ELF-1 (cell line): ENCODE measurements at places on chromosomes 16 and 17.
A peak's percentile ranks its signal among the peaks of the same experiment; 100 is the strongest.

DNA sequence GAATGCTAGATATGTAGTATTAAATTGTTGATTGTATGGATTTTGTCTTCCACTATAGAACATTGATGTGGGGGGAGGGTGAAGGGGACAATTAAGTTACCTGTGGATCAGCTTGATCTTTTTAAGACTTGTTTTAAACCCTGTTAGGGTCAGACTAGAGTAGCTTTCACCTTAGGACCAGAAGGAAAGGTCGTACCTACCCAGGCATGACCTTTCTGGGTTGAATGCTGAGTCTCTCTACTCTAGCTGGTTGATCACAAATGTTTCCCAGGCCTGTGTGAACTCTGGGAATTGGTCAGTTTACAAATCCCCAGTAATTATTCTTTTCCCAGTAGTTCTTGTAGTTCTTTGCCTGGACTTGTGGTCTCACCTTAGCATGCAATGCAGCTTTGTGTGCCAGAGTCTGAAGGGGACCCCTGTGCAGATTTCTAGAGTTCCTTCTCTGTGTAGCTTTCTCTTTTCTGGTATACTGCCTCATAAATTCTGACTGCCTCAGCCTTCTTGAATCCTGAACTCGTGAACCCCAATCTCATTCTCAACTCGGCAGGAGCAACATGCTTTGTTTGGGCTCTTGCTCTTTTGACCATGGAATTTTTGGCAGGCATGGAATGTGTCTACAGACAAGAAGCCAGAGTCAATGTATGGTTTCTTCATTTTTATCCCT, 54.1 kb downstream of the VMP1 start:
- DNase-seq = peak; percentile 36

DNA sequence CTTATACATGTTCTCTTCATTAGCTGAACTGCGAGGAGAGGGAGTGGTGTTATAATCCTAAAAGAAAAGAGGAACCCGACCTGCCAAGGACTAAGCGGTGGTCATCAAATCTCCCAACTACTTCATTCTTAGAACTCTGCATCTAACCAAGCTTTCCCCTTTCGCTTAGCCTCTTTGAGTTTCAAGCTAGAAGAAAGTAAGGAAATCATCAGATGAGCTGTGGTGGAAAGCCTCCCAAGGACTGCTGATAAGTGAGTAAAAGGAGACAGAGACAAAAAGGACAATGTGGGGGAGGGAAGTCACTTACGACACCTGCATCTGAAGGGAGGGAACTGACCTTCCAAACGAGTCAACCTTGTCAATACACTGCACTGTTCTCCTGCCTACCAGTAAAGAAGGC, 121.3 kb downstream of the TRIM37 start:
- DNase-seq = no peak

DNA sequence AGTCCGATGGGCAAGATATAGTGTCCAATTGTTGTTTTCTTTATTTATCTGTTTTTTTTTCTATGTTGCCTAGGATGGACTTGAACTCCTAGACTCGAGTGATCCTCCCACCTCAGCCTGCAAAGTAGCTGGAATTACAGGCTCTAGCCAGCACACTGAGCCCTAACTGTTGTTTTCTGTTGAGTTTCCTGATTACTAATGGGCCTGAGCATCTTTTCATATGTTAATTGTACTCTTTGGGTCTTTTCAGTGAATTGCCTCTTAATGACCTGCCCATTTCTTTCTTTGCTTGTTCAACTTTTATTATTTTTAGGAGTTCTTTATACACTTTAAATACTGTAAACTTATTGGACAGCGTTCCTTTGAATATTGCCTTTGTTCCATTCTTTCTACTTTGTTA, 213.0 kb downstream of the HS3ST3B1 start:
- DNase-seq = peak; percentile 47

DNA sequence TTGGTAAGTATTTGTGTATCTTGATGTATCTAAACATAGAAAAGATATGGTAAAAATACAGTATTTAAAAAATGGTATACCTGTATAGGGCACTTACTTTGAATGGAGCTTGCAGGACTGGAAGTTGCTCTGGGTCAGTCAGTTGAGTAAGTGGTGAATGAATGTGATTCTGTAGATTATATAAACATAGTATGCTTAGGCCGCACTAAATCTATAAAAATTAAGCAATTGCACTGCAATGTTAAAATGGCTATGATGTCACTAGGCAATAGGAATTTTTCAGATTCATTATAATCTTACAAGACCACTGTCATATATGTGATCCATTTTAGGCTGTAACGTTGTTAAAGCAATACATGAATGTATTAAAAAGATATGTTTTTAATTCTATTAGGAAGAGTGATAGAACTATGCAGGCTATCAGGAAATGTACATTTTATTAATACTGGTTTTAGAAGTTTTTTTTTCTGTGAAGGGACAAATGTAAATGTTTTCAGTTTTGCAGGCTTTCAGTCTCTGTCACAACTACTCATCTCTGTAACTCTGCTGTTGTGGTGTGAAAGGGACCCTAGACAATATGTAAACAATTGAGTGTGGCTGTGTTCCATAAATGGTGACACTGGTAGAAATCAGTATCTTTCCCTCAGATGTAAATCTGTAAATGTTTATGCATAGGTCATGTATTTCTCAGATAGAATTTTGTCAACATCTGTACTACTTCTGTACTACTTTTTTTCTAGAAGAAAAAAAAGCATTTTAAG, 10.5 kb downstream of the CBFB start:
- no peak for DNase-seq

DNA sequence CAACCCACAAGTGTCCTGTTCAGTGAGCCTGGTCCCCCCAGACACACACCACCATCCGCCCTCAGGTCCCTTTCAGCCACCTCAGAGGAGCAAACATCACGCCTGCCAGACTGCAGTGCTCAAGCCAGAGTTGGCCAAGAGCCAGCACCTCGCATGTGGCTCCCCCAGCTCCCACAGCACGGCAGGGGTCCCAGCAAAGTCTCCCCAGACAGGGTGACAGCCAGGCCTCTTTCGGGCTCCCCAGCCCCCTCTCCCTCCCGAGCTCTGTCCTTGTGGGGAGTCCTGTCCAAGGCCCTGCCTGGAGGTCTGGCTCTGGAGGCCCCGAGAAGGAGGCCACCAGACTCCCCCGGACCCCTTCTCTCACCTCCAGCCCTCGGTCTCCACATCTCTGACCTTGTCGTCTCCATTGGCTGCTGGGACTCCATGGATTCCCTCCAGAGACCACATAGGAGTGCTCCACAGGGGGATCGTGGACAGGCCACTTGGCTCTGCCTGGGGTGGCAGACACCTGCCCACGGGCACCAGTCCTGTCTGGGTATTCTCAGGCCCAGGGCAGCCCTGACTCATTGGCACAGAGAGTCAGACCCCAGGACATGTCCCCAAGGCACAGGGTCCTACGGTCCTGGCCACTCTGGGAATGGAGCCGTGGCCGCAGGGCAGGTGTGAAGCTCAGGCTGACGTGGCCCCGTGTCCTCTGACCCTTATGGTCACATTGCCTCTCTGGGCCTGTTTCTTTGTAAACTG, 1.8 kb upstream of the MYADML2 start:
- no peak for DNase-seq
